ENCODE measurements at places on chromosomes 3 and 15.

- no peak for DNase-seq
These were observed 81.1 kb downstream of the CHSY1 start for GRCh38 chr15:101170568-101171350.

GRCh38 chr15:39828374-39828931 lies 45.8 kb upstream of the FSIP1 start:
- peak; percentile 54 for DNase-seq

- DNase-seq = no peak
These were observed 209.9 kb upstream of the SOX14 start for GRCh38 chr3:137554242-137554641.

- DNase-seq = peak; percentile 36
These were observed 4.6 kb upstream of the P2RY14 start for GRCh38 chr3:151282921-151283320.

GRCh38 chr15:99956820-99957641 lies 223.8 kb upstream of the LYSMD4 start:
- no peak for DNase-seq

GRCh38 chr3:177589911-177590381 lies 392.7 kb upstream of the TBL1XR1 start:
- DNase-seq = peak; percentile 80

- no peak for DNase-seq
These were observed 5.5 kb upstream of the TSPAN3 start for GRCh38 chr15:77076323-77076915.

DNA sequence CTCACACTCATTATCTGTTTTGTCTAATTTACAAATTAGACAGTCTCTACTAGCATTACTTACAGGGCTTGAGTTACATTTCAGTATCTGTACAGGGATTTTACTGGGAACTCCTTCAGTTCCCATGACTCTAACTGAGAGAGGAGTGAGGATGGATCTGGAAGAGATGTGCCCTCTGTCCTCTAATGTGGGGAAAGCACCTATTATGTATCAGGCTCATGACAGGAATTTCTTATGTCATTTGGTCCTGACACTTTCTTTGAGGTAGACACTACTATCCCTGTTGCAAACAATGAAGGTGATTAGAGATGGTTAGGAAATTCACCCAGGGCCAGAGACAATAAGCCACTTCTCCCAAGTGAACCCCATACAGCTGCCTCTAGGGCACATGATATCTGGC lies 10.9 kb upstream of the NCKIPSD start:
- DNase-seq = no peak

DNA sequence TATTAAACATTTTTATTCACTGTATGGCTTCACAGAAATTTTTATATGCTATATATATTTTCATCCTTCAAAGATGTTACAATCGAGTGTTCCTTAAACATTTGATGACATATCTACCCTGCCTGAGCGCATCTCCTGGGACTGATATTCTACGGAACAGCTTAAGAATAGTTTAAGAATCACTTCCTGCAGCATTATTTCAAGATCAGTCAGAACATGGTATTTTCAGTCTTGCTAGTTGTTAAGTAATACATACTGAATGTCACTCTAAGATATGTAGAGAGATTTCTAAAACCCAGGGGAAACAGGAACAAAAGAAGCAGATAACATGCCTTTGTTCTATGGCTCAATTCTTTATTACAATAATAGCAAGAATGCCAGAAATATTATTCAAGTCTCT lies 8.7 kb downstream of the COL8A1 start:
- DNase-seq = no peak

DNA sequence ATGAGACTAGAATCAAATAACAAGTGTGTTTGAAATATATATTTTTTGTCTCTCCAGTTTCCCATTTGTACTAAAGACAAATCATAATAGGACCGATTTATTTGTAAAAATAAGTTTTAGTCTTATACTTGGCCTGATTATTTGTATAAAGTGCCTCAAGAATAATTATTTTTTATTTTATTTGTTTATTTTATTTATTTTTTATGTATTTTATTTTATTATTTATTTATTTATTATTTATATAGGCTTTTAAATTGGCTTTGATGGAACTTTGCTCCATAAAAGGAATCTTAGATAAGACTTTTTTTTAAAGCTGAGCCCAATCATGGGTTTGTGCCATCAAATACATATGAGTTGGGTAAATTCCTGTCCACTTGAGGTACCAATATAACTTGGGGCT lies 22.2 kb upstream of the ZNF80 start:
- DNase-seq = no peak

DNA sequence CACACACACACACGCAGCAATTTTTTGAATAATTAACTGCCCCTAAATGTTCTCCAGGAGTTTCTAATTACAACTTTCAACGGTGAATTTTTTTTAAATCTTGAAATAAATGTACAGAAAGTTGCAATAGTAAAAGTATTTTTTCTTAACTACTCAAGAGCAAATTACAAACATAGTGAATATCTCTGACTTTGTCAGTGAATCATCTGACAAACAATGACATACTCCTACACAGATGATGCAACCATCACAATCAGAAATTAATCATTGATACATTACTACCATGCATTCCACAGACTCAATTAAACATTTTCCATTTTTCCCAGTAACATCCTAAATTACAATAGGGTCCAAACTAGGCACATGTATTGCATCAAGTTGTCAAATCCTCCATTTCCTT lies 597.3 kb downstream of the NAALADL2 start:
- DNase-seq = no peak

GRCh38 chr3:43770426-43771103 lies 79.8 kb downstream of the ABHD5 start:
- no peak for DNase-seq

GRCh38 chr3:154794391-154794790 lies 285.7 kb upstream of the MME start:
- DNase-seq = no peak

DNA sequence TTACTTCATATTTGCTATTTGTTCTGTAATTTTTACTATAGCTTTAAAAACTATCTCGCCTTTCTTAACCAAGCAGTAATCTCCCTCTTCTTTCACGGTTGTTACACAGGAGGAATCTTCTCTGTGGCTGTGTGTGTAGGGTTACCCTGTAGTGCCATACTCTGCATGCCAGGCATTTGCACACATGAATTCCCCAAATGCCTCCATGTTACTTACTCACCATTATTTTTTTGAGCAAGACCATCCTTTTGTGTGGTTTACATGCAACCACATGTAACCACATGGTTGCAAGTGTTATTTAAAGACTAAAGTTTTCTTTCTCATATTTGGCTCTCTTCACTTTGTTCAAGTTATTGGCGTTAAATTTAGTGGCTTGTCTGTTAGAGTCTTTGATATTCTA lies 45.5 kb downstream of the HPS3 start:
- DNase-seq = peak; percentile 48

- DNase-seq = no peak
These were observed 10.7 kb upstream of the ZXDC start for GRCh38 chr3:126486360-126486847.

DNA sequence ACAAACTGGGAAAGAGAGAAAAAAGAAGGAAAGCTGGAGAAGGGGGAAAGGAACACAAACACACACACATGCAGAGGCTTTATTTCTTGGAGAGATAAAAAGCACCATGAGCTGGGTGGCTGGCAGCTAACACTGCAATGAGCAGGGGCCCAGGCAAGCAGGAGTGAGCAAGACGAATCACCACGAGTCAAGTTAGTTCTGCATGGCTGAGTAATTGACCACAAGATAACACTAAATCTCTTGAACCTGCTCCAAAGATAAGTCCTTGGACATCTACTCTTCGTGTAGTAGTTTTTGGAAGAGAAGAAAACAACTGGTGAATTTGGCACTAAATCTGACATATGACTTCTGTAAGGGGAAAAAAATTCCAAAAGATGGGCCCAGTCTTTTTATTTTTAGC lies 100.9 kb downstream of the MYO5A start:
- DNase-seq = peak; percentile 53

GRCh38 chr3:128413003-128413370 lies 53.7 kb downstream of the DNAJB8 start:
- DNase-seq = peak; percentile 41

GRCh38 chr3:24296441-24297205 lies 198.0 kb downstream of the THRB start:
- peak; percentile 16 for DNase-seq

GRCh38 chr15:65278480-65278879 lies 8.2 kb downstream of the PARP16 start:
- no peak for DNase-seq

DNA sequence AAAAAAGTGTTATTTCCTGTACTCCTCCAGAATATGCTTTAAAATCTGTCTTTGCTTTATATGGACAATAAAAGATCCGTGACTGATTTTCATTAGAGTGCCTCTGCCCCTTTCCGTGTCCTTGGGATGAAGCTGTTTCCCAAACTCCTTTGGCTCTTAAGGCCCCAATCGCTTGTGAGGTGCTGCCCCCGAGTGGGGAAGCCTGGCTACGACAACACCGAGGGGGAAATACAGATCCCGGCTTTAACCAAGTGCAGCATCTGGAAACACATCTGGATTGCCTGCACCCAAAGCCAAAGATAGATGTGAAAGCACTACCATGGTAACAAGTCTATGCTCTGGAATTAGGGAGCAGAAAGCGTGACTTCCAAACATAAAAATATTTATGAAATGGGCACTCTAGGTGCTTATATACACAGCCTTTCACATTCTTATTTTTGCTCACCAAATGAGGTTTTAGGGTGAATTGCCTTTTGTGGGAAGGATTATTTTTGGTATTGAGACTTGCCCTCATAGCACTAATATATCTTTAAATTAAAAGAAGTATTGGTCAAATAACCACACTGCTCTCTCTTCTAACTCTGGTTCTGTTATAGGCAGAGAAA lies 40.6 kb upstream of the ADCY5 start:
- peak; percentile 79 for DNase-seq

- no peak for DNase-seq
These were observed 18.0 kb downstream of the SCG5 start for GRCh38 chr15:32659340-32660155.

GRCh38 chr3:47035645-47036044 lies 56.2 kb downstream of the NBEAL2 start:
- no peak for DNase-seq

DNA sequence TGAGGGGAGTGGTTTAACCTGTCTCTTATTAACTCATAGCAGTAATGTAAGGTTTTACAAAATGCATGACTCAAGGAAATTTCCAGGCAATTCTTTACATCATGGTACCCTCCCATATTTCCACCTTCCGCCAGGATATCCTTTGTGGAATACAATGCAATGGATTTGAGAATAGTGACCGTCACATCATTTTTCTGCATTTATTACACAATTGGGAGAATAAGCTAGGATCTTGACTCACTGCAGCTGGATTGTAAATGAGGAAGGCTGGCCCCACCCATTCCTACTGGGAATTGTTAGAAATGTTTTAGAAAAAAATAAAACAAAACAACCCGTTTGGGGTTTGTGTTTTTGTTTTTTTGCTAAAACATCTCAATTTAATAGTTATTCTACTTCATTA lies 97.4 kb downstream of the IMPG2 start:
- DNase-seq = no peak

GRCh38 chr15:47678040-47678439 lies 39.3 kb upstream of the SEMA6D start:
- DNase-seq = no peak

DNA sequence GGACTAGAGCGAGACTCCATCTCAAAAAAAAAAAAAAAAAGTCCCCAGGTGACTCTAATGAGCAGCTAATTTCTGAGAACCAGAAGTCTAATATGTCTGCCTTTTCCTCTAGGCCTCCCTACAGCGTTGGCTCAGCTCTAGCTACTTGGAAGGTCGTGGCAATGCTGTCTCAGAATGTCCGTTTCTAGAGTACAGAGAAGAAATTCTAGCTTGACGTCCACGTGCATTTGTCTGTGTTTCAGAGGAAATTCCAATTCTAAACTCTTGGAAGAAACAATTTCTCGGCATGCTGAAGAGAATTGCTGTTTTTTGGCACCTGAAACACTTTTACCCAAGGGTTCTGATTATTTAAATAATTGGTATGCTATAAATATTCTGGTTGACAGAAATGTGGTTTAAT lies 78.8 kb downstream of the SOX2 start:
- DNase-seq = no peak

DNA sequence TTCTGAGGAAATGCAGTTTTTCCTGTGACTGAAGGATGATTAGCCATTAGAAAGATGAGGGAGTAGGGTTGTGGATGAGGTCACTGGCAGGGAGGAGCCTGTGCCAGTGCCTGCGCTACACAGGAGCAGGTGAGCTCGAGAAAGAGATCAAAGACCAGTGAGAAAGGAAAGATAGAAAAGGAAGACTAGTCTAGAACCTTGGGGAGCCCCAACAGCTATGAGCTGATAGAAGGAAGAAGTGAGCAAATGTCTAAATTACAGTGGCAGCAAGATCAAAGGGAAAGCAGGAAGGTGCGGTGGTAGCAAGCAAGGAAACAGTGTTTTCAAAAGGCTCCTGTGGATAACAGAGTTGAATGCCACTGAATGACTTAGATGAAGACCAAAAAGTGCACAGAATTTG lies 39.6 kb downstream of the LNP1 start:
- no peak for DNase-seq
